ENCODE measurements at places on chromosomes 11 and 22.

DNA sequence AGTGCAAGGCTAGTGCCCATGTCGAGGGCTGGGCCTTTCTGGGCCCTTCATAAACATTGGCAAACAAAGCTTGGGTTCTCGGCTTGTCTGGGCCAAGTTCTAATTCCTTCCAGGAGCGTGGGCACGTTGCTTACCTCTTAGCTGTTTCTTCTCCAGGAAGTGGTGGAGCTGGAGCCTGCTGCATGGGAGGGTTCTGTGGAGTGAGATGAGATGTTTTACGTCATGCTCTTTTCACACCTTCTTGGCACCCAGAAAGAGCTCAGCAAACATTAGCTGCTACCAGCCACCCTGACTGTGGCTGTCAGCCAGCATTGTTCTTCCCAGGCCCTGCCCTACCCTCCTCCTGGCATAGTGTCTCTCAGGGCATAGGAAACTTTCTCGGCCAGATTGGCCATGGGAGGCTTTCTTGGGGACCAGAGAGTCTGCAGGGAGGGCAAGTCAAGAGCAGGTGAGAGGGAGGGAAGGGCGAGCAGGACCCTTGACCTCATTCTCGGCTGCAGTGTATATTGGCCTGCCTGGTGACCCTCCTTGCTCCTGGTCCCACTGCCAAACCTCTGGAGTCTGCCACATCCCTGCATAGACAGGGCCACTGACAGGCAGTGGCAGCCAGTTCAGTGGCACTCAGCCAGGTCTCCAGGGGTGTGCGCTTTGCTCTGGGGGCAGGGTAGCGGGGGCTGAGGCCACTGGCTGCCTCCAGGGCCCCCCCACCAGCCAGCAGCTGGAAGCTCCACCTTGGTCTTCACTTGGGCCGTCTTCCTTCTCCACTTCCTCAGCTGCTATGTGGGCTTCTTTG lies 98.8 kb downstream of the BCR start:
- peak; percentile 8 for ATAC-seq
- H3K4me3 ChIP-seq: no peak overlapping the region
- no peaks in the 10 kb centered on the region for H3K27me3 ChIP-seq
- H3K36me3 ChIP-seq: no peaks in the 10 kb centered on the region

- H3K27ac ChIP-seq: peak within 1 kb of the TSS; percentile 53
- peaks cover 3% of the 10 kb centered on the region for H3K36me3 ChIP-seq
- H3K27me3 ChIP-seq: no peaks in the 10 kb centered on the region
- no peak within 1 kb of the TSS for H3K4me3 ChIP-seq
- H3K4me1 ChIP-seq: peaks cover 56% of the 10 kb centered on the region
Measured at GRCh38 chr22:23762842-23763578, at the start of gene C22orf15. C22orf15 (plus strand) TSS chr22:23762990; CDS start chr22:23763307, 317 bp downstream.

- H3K27me3 ChIP-seq: no peaks in the 10 kb centered on the region
- H3K27ac ChIP-seq: no peak overlapping the region
- H3K4me1 ChIP-seq: no peaks in the 10 kb centered on the region
- ATAC-seq: no peak
- H3K36me3 ChIP-seq: no peaks in the 10 kb centered on the region
Measured at GRCh38 chr11:117345039-117345438, 17.4 kb downstream of the CEP164 start.

DNA sequence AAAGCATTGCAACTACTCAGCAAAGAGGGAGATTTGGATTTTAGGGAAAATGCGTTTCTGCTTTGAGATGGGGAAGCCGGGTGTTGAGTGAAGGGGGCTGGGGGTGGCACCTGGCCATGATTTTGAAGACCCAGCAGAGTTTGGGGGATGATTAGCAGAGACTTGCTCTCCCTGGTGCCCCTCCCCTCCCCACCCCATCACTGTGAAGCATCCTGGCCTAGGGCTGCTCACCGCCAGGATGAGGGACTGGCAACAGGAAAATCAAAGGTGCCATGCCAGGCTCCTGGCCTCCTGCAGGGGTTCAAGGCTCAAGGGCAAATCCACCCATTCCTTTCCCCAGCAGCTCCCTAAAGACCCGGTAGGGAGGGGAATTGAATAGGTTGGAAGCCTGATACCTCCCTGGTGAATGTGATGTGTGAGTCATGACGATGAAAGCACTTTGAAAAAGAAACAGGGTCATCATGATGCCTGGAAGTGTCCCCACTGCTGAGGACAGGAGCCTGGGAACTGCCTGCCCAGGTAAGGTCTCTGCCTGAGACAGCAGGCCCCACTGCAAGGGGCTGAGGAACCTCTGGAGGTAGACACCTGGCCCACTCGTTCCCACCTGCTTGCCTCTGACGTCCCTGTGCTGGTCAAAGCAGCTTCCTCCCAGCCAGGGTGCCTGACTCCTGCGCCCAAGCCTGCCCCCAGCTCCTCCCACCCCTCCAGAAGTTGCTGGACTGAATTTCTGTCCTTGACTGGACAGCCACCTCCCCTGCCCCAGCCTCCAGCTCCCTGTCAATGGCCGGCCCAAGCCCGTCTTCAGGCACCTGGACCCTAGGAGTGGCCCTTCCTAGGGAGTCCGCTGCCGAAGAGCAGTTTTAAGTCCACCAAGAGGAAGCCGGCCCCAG lies 1.7 kb downstream of the CHST1 start:
- no peak overlapping the region for H3K27ac ChIP-seq
- no peak for ATAC-seq
- no peak overlapping the region for H3K4me3 ChIP-seq

GRCh38 chr22:27952091-27952490 lies 33.0 kb upstream of the PITPNB start:
- H3K36me3 ChIP-seq: no peaks in the 10 kb centered on the region
- no peak overlapping the region for H3K4me3 ChIP-seq
- H3K27ac ChIP-seq: no peak overlapping the region
- H3K27me3 ChIP-seq: no peaks in the 10 kb centered on the region
- H3K4me1 ChIP-seq: peaks cover 4% of the 10 kb centered on the region
- peak; percentile 22 for ATAC-seq

DNA sequence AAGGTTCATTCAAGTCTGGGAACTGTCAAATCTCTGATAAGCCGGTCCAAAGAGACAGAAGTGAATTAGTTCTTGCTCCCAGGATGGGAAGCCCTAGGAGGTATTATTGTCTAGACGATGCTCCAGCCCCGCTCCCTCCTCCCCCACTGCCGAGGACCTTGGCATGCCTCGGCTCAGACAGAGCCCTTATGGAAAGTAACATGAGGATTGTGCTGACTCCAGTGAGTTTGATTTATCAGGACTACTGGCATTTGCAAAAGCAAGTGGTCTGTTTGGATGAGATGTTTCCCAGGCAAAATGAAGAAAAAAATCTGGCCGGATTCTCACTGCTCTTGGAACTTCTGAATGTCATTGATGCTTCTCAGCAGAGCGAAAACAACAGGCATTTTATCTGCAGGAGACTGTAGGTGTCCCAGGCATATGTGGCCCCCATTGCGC lies 341.0 kb downstream of the ETS1 start:
- H3K27me3 ChIP-seq: no peaks in the 10 kb centered on the region
- H3K36me3 ChIP-seq: no peaks in the 10 kb centered on the region
- peak; percentile 34 for ATAC-seq
- H3K4me1 ChIP-seq: no peaks in the 10 kb centered on the region
- H3K4me3 ChIP-seq: no peak overlapping the region
- H3K27ac ChIP-seq: no peak overlapping the region

DNA sequence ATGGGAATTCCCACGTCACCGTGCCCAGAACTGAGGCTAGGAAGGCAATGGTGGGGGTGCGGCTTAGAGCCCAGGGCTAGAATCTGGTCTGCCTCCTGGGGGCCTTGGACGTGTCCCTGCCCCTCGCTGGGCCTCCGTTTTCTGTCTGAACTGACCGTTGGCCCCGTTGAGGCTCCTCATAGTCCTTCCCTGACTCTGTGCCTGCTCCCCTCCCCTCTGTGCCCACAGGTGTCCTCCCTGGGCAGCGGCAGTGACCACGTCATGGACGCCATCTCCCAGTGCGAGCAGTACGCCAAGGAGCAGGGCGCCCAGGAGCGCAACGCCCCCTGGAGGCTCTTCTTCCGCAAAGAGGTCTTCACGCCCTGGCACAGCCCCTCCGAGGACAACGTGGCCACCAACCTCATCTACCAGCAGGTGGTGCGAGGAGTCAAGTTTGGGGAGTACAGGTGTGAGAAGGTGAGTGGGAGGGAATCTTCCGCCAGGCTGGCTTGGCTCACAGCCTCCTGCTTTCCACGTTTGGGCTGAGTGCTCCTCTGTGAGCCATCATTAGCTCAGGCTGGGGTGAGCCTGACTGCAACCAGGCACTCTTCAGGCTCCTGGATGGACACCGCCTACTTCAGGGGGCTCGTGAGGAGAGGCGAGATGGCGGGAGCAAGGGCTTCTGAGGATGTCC lies 63.9 kb downstream of the MYO7A start:
- H3K4me3 ChIP-seq: no peak overlapping the region
- H3K36me3 ChIP-seq: peaks cover 9% of the 10 kb centered on the region
- H3K27ac ChIP-seq: no peak overlapping the region
- no peak for ATAC-seq

- no peaks in the 10 kb centered on the region for H3K36me3 ChIP-seq
- no peaks in the 10 kb centered on the region for H3K27me3 ChIP-seq
- no peak overlapping the region for H3K4me3 ChIP-seq
- H3K27ac ChIP-seq: no peak overlapping the region
- ATAC-seq: no peak
Measured at GRCh38 chr11:105838668-105839384, 183.2 kb downstream of the MSANTD4 start.

DNA sequence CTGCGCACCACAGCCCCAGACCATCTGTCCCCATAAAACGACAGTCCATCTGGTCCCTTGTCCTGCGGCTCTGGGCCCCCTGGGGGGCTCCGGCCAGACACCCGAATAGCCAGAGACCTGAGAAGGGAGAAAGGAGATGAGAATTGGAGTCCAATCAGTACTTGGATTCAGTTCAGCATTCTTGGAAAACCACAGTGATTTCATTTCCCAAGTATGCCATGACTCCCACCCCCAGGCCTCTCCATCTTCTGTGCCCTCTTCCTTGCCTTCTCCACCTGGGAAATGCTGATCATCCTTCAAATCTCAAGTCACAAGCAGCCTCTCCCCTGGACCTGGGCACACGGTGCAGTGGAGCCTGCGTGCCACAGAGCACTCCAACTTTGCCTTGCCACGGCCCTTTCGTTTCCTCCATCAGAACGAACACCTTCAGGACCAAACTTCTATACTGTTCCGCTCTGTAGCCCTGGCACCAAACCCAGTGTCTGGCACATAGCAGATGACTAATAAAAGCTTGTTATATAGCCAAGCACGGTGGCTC lies 10.9 kb upstream of the MFNG start:
- H3K36me3 ChIP-seq: peaks cover 23% of the 10 kb centered on the region
- no peak for ATAC-seq
- no peak overlapping the region for H3K4me3 ChIP-seq
- no peak overlapping the region for H3K27ac ChIP-seq

DNA sequence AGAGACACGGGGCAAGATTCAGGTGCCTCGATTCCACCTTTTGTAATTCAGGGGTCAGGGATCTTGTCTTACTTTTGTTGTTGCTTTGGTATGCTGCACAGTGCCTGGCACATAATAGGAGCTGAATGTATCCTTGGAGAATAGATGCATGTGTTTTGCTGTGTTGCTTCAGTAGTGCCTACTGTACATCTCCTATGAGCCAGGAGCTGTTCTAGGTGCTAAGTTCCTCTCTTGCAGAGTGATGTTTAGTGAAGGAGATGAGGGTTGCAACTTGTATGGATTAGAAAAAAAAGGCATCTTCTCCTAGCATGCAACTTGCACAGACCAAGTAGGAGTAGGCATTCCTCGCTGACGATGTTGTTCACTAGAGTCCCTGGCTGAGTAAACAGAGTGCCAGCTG lies 555.4 kb downstream of the NTM start:
- no peak overlapping the region for H3K4me3 ChIP-seq
- no peak for ATAC-seq
- no peaks in the 10 kb centered on the region for H3K36me3 ChIP-seq
- H3K27ac ChIP-seq: no peak overlapping the region

- H3K27ac ChIP-seq: peak overlapping the region; percentile 99
- ATAC-seq: no peak
- H3K4me1 ChIP-seq: peaks cover 7% of the 10 kb centered on the region
- H3K36me3 ChIP-seq: no peaks in the 10 kb centered on the region
Measured at GRCh38 chr11:12675951-12676711, 1.9 kb downstream of the TEAD1 start.

GRCh38 chr22:23093051-23093788 lies 22.9 kb downstream of the GNAZ start:
- H3K27ac ChIP-seq: no peak overlapping the region
- peaks cover 22% of the 10 kb centered on the region for H3K4me1 ChIP-seq
- H3K4me3 ChIP-seq: no peak overlapping the region
- no peaks in the 10 kb centered on the region for H3K27me3 ChIP-seq

DNA sequence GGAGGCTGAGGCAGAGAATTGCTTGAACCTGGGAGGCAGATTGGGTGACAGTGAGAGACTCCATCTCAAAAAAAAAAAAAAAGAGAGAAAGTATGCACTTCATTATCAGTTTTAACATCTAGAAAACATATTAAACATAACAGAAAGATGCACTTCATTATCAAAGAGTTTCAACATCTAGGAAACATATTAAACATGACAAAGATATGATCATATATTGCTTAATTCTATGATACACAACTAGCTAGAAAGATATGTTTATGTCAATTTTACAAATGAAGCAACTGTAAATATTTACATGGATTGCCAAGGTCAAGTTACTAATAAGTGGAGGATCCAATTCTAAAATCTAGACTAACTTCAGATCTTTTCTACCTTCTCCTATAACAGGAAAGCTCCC lies 50.4 kb upstream of the CTSC start:
- no peaks in the 10 kb centered on the region for H3K27me3 ChIP-seq
- ATAC-seq: no peak
- no peaks in the 10 kb centered on the region for H3K4me1 ChIP-seq
- no peak overlapping the region for H3K27ac ChIP-seq
- H3K4me3 ChIP-seq: no peak overlapping the region

GRCh38 chr11:76587820-76588454 lies 82.6 kb downstream of the LRRC32 start:
- H3K4me1 ChIP-seq: no peaks in the 10 kb centered on the region
- H3K27me3 ChIP-seq: no peaks in the 10 kb centered on the region
- ATAC-seq: no peak
- peak overlapping the region; percentile 14 for H3K27ac ChIP-seq
- no peak overlapping the region for H3K4me3 ChIP-seq
- H3K36me3 ChIP-seq: no peaks in the 10 kb centered on the region

GRCh38 chr11:120912504-120912903 lies 111.4 kb upstream of the TBCEL start:
- H3K4me1 ChIP-seq: no peaks in the 10 kb centered on the region
- no peak for ATAC-seq
- H3K36me3 ChIP-seq: no peaks in the 10 kb centered on the region
- no peak overlapping the region for H3K4me3 ChIP-seq
- H3K27me3 ChIP-seq: peaks cover 41% of the 10 kb centered on the region
- H3K27ac ChIP-seq: no peak overlapping the region

- no peaks in the 10 kb centered on the region for H3K36me3 ChIP-seq
- no peak overlapping the region for H3K27ac ChIP-seq
- peaks cover 15% of the 10 kb centered on the region for H3K4me1 ChIP-seq
- H3K27me3 ChIP-seq: no peaks in the 10 kb centered on the region
- ATAC-seq: peak; percentile 53
Measured at GRCh38 chr11:33234397-33235190, 22.6 kb upstream of the HIPK3 start.

GRCh38 chr22:17087498-17088131 lies 2.8 kb downstream of the IL17RA start:
- H3K4me3 ChIP-seq: no peak overlapping the region
- H3K27me3 ChIP-seq: peaks cover 29% of the 10 kb centered on the region
- H3K4me1 ChIP-seq: peaks cover 33% of the 10 kb centered on the region

- no peak for ATAC-seq
- H3K4me3 ChIP-seq: peak overlapping the region; percentile 26
- no peaks in the 10 kb centered on the region for H3K36me3 ChIP-seq
Measured at GRCh38 chr22:23520863-23521440, 59.1 kb downstream of the IGLL1 start.
